Mucosa of descending colon (tissue), 3 donors: ENCODE measurements at places on chromosomes 2 and 18. TPM values are rescaled to one million over a fixed set of nuclear protein-coding genes. Genes with fewer than 3 reads are reported as not detected.

GRCh38 chr2:140994856-140995255 lies 1136.0 kb downstream of the LRP1B start:
- no peak for DNase-seq

GRCh38 chr2:156005531-156005930 lies 327.0 kb downstream of the NR4A2 start:
- DNase-seq = no peak

DNA sequence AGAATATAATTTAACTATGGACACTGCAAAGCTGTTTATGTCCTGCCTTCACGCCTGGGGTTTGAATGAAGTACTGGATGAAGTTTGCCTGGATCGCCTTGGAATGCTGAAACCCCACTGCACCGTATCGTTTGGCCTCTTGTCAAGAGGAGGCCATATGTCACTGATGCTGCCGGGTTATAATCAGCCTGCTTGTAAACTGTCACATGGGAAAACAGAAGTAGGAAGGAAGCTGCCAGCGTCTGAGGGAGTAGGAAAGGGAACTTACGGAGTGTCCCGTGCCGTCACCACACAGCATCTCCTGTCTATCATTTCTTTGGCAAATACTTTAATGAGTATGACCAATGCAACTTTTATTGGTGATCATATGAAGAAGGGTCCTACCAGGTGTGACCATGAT lies 105.8 kb downstream of the WDR7 start:
- no peak for DNase-seq

DNA sequence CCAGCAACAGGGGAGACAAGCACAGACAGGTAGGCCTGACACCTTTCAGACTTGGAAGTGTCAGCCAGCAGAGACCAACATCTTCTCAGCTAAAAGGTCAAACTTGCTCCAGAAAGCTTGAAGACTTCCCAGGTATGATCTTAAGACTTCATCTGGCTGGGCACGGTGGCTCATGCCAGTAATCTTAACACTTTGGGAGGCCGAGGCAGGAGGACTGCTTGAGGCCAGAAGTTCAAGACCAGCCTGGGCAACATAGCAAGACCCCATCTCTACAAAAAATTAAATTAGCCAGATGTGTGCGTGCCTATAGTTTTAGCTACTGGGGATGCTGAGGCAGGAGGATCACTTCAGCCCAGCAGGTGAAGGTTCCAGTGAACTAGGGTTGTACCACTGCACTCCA lies 39.0 kb upstream of the SPRED2 start:
- DNase-seq = no peak

Gene PIEZO2
- total RNA-seq = 18.9 TPM

Gene IL36A
- total RNA-seq = not detected

Gene KIF1A
- 1.5 TPM for total RNA-seq
